ENCODE measurements at places on chromosomes 2 and 18. TPM values are rescaled to one million over a fixed set of nuclear protein-coding genes. Genes with fewer than 3 reads are reported as not detected.

The RGPD5 gene
- 46.3 TPM for total RNA-seq

The RND3 gene
- 135 TPM for total RNA-seq

The DBI gene
- total RNA-seq: 272 TPM

The TEX261 gene
- total RNA-seq: 62.6 TPM

The C2orf78 gene
- not detected for total RNA-seq

The POTEI gene
- 1.9 TPM for total RNA-seq

The NLRC4 gene
- total RNA-seq: 0.92 TPM

The HSPD1 gene
- total RNA-seq: 339 TPM

Data from hepatocyte (in vitro differentiated cells).